ENCODE measurements at places on chromosomes 3 and 15.

- DNase-seq = no peak
These were observed 280.3 kb downstream of the FEZF2 start for GRCh38 chr3:62093025-62093424.

- no peak for DNase-seq
These were observed 10.1 kb downstream of the UBP1 start for GRCh38 chr3:33430061-33430460.

- no peak for DNase-seq
These were observed 19.6 kb downstream of the HEMK1 start for GRCh38 chr3:50588759-50589433.

GRCh38 chr3:160435095-160435494, 14.5 kb downstream of the TRIM59 start:
- DNase-seq = no peak

Data from stimulated activated CD4-positive, alpha-beta T cell treated with anti-CD3 and anti-CD28 coated beads, Interleukin-1b, Interleukin-23, amount 100 ng/mL, for 1 hour (primary cell).